Stimulated activated naive CD8-positive, alpha-beta T cell treated with anti-CD3 and anti-CD28 coated beads, Interleukin-15, Interleukin-2, amounts not matched to agents 100 U/mL and 50 U/mL, for 24 hours (primary cell): ENCODE measurements at places on chromosomes 7 and 10.

DNA sequence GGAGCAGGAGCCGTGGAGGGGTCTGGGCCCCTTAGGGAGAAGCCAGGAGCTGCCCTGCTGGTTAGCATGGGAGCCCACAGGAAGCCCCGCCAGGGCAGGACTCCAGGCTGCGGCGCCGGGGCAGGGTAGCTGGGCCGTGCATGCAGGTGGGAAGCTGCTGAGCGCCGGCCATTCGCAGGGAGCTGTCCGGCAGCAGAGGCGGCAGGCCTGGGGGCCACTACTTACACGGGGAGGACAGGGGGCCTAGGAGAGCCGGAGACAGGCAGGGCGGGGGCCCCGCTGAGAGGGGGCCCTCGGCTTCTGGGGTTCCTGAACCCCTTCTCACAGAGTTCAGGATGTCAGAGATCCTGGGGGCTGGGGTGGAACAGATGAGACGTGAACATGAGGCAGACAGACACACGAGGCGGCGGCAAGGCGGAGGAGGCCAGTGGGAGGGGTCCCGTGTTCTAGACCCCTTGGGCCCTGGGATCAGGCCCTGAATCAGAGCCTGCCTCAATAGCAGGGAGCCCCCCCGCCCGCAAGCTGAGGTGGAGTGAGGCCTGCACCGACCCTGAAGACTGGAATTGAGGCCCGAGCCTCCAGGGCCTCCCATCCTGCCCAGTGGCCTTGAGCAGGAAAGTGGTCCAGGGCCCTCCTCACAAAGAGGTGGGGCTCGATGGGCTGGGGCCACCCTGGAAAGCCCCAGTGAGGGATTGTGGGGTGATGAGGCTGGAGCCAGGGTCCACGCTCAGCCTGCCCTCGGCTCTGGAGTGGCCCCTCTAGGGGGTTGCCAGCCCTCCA, 28.0 kb downstream of the YKT6 start:
- no peak for DNase-seq

DNA sequence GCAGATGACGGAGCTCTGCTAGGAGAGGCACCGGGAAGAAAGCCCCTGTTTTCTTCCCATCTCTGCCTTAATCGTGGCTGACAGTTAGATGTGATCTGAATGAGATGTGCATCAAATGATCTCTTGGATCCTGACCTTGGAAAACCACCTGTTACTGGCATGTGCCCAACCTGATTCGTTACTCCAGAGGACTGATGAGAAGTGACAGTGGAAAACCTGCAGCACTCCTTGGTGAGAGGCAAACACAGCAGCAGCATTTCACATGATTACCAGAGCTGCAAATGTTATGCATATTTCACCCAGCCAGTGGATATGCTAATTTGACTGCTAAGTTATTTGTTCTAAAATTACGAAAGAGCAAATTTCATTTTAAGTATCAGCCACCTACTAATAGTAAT, 95.3 kb downstream of the PTPRN2 start:
- no peak for DNase-seq

GRCh38 chr10:22133749-22134624, 83.8 kb downstream of the EBLN1 start:
- no peak for DNase-seq

DNA sequence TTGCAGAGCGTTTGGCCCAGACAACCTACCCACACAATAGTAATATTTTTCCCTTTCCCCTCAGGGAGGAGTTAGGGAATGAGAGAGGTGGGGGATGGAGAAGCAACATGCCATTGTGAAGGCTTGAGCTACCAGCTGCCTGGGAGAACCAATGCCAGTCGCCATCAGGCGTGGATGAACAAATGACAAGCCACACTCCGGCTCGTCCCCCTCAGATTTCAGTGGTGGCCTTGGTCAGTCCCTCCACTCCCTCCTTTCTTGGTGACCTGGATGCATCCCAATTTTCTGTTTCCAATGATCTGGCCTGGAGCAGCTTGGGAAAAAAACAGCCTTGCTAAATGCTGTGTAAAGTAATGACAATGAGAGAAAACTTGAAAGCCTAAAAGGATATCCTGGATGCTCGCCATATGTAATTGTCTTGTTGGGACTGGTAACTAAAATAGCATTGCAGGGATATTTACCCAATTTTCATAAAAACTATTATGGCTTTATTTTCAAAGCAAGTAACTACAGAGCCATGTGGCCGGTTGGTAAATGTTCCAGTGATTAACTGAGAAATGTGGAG, 110.7 kb downstream of the ICA1 start:
- no peak for DNase-seq
